ENCODE measurements at places on chromosomes 3 and 15.

GRCh38 chr15:43918717-43919116 lies 91.9 kb downstream of the WDR76 start:
- no peak for DNase-seq

DNA sequence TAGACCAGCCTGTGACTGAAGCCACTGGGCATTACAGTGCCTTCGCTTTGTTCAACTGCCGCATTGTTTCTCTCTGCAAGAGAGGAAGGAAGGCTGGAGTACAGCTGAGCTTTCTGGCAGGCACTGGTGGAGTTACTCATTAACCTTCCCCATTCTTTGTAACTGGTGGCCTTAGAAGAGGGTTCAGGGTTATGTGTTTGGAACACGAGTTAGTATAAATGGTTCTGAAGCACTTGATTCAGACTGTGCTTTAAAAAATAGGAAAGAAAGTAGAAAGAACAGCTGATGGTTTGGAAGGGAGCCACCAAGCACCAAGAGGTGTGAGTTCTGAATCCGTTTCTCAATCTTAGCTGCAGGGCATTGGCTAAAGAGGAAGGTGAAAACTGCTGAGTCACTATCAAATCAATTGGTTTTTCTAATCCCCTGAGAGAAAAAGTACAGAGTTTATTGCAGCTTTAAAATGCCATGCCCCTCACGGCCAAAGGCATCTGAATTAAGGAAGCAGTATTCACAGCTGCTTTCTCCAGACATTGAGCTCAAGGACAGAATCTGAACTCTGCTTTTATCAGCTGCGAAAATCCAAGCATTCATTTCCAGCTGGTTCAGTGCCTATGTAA lies 3.6 kb downstream of the HGD start:
- no peak for DNase-seq

DNA sequence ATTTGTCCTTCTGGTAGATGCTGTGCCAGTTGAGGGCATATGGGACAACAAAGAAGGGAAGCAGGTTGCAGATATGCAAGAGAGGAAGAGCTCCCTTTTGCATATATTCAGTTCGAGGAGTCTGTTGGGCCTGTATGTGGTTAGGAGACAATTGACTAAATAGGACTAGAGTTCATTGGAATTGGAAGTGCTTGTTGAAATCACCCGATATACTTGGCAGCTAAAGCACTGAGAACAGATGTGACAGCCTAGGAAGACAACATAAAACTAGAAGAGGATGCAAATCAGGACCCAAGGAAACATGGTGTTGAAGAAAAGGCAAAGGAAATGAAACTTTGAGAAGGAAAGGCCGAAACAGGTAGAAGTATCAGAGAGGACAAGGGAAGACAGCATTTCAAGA lies 215.2 kb upstream of the P2RY1 start:
- DNase-seq: no peak

GRCh38 chr15:39139431-39140059 lies 441.3 kb upstream of the THBS1 start:
- DNase-seq: no peak

- no peak for DNase-seq
Observed at GRCh38 chr15:63434576-63435186, 53.0 kb upstream of the CA12 start.
